HAP-1 (cell line): ENCODE measurements at places on chromosomes 3 and 15.

- DNase-seq = no peak
These were observed 489.8 kb upstream of the PROK2 start for GRCh38 chr3:72274493-72275330.

GRCh38 chr3:126546013-126546412, 12.7 kb downstream of the C3orf22 start:
- no peak for DNase-seq

DNA sequence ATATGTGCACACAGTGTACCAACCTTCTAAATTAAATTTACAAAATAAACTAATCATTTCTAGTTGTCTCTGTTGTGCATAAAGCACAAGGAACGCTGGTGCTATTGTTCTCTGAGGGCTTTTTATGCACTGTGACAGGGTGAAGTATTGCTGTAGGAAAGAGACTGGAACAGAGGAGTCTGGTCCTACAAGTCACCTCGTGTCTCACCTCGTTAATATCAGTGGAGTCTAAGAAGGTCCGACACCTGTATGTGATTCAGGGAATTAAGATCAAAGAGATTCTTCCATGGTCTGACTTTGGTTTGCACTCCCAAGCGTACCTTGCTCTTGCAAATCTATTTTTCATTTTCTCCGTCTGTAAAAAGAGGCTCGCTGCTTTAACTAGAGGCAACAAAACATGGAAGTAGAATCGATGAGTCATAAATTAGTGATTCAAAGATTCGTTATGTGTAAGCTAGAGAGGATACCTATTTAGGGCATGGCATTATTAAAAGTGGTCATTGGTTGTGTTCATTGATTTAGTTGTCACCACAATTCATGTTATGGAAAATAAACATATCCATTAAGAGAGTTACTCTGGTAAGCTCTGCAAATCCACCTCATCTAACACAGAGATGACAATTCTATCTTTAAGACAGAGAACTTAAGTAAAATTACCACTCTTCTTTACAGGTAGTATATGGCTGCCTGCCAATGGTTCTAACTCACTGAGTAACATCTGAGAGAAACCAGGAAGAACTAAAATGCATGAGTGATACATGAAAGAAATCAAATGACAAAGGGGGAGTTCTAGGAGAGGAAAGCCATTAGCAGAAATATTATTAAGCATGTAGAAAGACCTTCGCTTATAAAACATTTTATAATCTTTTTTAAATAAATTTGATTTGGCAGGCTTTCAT, 219.4 kb upstream of the GBE1 start:
- DNase-seq = no peak

DNA sequence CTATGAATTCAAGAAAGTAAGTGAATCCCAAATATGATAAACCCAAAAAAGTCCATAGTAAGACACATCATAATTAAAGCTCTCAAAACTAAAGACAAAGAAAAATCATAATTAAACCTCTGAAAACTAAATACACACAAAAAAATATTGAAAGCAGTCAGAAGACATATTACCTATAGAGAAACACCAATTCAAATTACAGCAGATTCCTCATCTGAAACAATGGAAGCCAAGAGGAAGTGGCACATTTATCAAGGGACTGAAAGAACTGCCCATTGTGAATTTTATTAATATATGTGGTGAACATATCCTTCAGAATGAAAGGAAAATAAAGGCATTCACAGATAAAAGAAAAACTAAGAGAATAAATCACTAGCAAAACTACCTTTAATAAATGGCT, 128.2 kb downstream of the SCAPER start:
- no peak for DNase-seq

DNA sequence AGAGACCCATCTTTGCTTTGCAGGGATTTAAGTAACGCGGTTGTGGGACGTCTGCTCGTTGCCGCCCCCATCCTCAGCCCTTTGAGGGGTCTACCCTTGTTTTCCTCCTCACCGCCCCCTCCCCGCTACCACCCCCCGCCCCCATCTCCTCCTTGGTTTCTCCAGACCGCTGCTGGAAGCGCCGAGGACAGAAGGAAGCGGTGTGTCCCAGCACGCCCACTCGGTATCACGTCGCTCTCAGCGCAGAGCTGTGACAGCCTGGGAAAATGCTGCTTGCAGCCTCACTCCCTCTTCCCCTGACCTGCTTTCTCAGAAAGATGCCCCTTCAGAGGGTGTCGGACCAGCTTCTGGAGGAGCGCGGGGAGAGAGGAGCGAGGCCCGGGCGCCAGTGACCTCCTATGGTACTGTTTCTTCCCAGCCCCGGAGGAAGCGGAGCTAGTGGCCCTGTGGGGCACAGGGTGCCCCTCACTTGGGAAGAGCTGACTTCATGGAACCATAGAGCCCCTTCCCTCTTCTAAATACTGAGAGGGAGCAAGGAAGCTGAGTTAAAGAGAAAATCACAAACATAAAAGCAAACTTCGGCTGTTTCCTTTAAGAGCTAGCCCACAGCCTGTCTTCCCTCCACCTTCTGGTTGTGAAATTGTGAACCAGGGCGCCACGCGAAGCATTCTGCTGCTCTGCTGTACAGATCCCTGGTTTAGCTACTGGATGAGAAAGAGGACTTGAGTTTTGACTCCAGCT, 698 bp downstream of the IL1RAP start:
- DNase-seq = no peak

GRCh38 chr3:37559461-37559860, 302.2 kb upstream of the CTDSPL start:
- DNase-seq = peak; percentile 46

DNA sequence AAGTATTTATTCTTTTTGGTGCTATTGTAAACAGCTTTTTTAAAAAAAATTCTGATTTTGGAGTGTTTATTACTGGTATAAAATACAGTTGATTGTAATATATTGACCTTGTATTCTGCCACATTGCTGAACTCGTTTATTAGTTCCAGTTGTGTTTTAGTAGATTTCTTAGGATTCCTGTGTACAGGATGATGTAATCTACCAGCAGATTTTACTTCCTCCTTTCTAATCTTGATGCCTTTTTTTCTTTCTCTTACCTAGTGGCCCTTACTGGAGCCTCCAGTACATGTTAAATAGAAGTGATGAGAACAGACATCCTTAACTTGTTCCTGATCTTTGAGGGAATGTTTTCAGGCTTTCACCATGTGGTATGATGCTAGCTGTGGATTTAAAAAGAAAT, 70.4 kb upstream of the KY start:
- DNase-seq = no peak

GRCh38 chr15:39429898-39430357, 151.0 kb upstream of the THBS1 start:
- DNase-seq = no peak

DNA sequence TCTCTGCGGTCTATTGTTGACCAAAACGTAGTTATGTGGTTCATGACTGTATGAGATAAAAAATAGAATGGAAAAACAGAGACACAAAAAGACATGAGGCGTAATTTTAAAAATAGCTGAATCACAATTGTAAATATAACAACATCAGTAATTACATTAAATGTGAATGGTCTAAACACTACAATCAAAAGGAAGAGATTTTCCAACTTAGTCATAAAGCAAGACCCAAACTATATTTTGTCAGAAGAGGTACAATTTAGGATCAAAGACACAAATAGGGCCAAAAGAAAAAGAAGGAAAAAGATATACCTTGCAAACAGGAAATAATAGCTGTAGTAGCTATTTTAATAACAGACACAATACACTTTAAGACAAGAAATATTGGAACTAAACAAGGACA, 61.5 kb downstream of the LRRC28 start:
- no peak for DNase-seq

GRCh38 chr15:62931650-62932049, 110.9 kb upstream of the TPM1 start:
- no peak for DNase-seq

DNA sequence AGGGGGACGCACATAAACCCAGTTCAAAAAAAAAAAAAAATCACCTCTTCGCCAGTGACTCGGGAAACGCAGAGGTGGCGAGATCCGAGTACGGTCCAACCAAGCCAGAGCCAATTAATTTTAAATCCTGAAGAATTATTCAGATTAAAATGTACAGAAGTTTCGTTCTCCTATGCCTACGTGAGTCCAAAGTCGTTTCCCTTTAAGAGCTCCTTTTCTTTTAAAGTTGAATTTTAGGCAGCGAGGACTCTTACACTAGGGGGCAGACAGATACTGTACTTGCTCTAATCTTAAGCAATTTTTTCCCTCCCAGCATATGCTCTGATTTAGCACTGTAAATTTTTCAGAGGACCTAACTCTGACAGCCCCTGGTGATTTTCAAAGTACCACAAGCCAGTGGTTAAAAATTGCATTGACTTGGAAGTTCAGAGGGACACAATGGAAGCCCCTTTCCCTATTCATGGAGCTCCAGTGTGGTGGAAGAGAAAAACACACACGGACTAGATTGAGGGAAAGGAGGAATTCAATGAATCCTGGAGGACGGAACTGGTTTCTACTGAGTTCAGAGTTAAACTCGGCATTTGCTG, 3.3 kb upstream of the NR2F2 start:
- DNase-seq = peak; percentile 94

GRCh38 chr15:31457161-31457560, 130.5 kb downstream of the KLF13 start:
- DNase-seq = no peak

DNA sequence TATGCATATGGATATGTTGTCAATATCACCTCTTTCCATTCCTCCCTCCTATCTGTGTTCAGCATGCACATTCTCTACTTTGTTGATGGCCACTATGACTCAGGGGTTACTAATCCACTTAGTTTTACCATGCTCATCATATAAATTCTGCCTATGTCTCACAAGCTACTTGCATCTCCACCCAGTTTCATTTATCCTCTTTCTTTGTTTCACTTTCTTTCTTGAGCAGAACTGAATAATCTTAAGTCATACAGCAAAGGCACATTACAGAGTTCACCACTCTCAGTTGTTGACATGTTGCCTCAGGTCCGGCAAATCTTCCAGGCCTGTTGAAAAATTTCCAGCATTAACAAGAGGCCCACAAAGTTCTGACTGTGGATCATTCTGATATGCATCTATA, 71.5 kb downstream of the SSR3 start:
- DNase-seq = no peak

DNA sequence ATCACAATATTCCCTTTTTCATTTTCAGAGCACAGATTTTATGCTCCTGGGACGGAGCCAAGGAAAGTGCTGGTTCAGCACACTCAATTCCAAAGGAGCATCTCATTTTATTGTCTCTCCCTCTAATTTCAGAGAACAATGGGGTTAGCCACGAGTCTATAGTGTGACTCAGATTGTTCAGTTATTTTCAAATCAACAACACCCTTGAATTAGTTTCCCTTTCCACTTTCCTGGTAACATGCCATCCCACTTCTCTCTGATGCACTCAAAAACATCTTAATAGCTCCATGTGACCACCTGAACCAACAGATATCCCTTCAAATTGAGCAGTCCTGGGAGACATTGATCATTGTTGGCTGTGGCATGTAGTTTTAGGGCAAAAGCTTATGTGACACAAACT, 389.7 kb upstream of the MDFIC2 start:
- no peak for DNase-seq

GRCh38 chr15:93331545-93332167, 242.6 kb upstream of the RGMA start:
- DNase-seq = no peak

DNA sequence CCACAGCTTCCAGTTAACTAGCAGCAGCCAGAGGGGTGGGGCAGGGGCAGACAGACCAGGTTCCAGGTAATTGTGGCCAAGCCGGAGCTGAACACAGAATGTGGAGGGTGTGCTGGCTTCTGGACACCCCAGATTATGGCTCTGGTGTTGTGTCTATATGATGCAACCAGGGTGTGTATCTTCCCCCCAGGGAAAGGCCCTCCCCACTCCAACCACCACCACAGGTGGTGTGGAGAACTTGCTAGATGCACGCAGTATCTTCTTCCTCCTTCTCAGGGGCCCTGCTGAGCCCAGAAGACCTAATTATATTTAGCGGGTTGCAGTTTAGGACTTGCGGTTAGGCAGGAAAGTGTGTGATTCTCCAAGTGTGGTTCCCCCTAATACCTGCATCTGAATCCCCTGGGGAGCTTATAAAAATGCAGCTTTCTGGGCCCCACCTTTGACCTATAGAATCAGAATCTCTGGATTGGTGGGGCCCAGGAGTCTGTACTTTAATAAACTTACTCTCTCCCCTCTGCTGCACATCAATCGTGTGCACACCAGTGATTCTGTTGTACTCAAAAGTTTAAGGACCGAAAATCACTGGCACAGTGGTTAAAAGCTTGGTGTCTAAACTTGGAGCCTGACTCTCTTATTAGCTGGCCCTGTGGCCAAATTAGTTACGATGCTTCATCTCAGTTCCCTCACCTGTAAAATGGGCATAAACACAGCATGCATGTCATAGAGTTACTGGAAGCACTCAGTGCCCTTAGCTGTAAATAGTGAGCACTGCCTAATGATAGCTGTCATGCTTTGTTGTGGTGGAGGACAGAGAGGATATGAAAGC, 379.1 kb upstream of the PROK2 start:
- DNase-seq = no peak

DNA sequence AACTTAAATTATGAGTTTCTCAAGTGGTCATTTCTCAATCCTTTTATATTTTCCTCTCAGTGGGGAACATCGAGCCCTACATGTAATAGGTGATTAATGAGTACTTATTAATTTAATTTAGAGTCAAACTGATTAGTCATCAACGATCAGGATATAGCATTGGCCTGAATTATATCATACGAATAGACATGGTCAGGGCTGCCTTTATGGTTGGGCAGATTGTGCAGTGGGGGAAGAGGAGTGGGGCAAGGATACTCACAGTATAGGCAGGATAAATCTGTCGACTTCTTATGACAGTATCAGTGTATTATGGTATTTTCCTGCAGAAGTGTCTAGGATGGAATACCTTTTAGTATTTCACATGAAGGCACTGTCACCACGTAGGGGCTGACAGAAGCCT, 27.0 kb downstream of the C2CD4A start:
- no peak for DNase-seq

GRCh38 chr3:16520241-16520969, 6.9 kb upstream of the RFTN1 start:
- DNase-seq = no peak

DNA sequence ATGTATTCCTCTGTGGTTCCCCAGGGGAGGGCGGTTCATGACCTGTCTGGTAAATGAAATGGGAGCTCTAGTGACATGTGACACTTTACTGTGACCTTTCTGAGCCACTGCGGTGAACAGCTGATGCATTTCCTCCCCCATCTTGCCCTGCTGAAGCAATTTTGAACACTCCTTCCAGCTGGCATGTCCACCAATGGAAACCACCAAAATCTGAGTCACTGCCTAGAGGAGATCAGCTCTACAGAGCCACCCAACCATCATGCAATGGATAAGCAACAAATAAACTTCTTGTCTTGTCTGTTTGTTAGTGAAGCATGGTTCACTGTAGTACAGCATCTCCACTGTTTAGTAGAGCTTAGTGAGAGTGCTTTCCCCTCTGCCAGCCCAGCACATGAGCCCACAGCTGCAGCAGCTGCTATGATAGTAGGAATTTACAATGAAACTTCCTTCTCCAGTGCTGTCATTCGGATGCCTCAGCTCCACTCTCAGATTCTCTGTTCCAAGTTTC, 479.4 kb downstream of the NTRK3 start:
- no peak for DNase-seq
